ENCODE measurements at places on chromosomes 4 and X.

GRCh38 chr4:174340714-174341113 lies 57.0 kb downstream of the CEP44 start:
- no peak for DNase-seq

DNA sequence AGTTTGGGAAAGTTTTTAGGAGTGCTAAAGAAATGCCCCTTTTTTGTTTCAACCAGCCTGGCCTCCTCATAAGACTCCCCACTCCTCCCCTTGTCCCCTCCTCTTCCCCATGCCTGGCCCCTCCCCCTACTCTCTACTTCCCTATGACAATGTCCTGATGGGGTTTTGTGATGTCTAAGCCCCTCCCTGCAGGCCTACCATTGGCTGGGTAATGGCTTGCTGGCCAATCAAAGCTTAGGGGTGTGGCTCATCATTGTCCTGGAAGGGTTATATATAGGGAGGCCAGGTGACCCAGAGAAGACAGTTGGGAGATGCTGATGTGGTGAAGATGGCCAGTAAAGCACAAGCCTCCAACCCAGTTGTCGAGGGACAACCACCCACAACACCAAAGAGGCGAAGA lies 48.2 kb upstream of the PASD1 start:
- DNase-seq = no peak

DNA sequence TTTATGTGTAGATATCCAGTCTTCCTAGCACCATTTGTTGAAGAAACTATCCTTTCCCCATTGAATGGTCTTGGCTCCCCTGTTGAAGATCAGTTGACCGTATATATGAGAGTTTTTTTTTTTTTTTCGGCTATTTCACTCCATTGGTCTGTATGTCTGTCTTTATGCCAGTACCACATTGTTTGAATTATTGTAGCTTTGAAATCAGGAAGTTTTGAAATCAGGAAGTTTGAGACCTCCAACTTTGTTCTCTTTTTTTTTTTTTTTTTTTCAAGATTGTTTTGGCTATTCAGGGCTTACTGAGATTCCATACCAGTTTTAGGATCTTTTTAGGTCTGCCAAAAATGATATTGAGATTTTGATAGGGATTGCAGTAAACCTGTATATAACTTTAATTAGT lies 4.3 kb upstream of the SCD5 start:
- no peak for DNase-seq

GRCh38 chr4:155901013-155901412 lies 2.5 kb upstream of the TDO2 start:
- DNase-seq = no peak

- DNase-seq = no peak
Observed at GRCh38 chr4:23312686-23313085, 577.2 kb downstream of the PPARGC1A start.

- DNase-seq = no peak
Observed at GRCh38 chrX:97405031-97405660, 521.4 kb downstream of the RPA4 start.

DNA sequence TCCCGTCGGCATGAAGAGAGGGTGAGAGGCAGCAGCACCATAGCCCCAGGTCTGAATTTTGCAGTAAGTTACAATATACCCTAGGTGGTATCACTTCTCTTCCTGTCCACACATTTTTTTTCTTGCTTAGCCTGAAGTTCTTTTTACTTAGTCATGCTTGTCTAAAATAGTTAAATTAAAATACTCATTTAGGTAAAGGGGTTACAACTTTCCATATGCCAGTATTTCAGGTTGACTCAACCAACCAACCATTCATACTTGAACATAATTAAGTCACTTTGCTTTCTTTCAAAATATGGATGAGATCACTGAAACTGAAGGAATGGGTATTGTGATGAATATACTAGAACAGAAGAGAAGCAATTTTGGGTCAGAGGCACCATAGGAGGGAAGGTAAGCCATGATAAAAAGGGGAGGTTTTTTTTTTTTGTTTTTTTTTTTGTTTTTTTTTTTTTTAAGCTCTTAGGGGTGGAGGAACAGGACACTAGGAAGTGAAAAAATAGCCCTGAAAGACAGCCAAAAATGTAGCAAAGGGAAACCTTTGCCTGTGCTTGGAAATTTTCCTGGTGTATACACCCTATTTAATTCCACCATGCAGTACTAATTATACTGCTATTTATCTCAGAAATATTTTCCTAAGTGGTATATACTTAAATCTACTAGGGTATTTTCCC lies 41.8 kb downstream of the RPS6KA3 start:
- no peak for DNase-seq

- no peak for DNase-seq
Observed at GRCh38 chr4:38088321-38088720, 128.1 kb downstream of the PTTG2 start.

DNA sequence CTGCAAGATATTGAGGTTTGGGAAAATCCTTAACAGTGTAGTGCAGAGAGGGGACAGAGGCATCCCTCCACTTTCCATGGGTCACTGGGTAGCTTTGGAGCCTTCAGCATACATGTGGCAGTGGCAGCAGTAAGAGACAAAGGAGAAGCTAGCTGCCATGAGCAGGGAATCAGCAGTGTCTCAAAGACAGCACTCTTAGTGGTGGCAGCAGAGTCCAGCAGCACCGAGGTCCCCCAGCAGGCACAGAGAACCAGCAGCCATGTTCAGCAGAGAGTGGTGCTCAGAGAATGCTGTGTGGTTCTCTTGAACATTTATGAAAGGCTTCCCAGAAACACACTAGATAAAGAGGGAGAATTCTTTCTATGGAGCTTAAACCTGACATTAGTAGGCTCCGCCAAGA lies 308.5 kb downstream of the CENPC start:
- no peak for DNase-seq

DNA sequence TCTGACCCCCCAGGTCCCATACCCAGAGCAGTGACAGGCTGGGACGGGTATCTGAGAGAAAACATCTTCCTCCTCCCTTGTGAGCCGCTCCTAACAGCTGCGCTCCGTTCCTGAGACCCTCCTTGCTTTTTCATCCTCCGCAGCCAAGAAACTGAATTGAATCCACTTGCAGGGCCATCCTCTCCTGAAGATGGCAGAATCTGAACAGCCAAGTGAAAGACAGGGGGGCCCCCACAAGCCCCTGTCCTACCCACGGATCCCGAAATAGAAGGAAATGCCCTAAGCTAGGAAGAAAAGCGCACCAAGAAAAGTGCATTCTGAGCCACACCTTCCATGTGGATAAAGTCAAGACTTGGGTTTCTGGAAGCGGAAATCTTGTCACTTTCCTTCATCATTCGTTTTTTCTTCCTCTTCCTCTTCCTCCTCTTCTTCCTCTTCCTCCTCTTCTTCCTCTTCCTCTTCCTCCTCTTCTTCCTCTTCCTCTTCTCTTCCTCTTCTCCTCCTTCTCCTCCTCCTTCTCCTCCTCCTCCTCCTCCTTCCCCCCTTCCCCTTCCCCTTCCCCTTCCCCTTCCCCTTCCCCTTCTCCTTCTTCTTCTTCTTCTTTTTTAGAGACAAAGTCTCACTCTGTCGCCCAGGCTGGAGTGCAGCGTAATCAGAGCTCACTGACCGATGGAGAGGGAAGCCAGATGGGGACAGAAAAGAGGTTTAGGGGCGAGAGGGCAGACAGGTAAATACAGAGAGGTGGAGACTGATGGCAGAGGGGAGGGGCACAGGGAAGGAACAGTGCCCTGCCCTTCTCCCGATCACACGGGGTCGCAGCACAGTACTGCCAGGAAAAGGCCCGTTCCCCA lies 86.0 kb upstream of the WWC2 start:
- DNase-seq = no peak

DNA sequence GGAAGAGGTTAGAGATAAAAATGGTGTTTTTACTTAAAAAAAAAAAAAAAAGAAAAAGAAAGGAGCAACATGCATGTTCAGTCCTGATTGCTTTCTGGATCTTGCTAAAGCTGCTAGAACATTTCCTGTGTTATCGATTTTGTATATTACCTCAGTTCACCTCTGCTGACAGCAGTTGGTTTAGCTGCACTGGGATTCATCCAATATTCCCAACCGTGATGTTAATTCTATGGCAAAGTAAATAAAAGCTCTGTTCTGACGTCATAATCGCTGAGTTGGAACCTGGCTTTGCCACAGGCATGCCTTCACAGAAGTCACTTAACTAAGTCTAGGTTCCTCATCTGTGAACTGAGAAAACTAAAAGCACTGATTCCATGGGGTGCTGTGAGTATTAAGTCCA lies 90.7 kb upstream of the SORBS2 start:
- no peak for DNase-seq

- no peak for DNase-seq
Observed at GRCh38 chrX:7266288-7266687, 118.3 kb upstream of the PUDP start.

DNA sequence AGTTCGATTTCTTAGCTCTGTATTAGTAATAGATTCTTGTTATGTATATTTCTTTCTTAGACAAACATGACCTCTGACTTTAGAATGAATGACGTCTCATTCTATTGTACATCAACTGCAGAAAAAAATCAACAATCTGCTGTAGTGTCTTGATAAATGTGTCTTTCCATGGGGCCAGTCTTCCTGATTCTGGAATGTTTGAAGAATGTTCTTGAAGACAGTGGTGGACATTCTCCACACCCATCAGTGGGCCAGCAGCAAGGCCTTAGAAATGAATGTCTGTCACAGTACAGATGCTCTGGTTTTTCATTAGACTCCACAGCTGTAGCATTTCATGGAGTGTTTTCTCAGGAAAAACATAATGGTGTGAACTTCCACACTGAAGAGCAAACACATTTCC lies 63.2 kb upstream of the FAM47B start:
- DNase-seq = no peak

DNA sequence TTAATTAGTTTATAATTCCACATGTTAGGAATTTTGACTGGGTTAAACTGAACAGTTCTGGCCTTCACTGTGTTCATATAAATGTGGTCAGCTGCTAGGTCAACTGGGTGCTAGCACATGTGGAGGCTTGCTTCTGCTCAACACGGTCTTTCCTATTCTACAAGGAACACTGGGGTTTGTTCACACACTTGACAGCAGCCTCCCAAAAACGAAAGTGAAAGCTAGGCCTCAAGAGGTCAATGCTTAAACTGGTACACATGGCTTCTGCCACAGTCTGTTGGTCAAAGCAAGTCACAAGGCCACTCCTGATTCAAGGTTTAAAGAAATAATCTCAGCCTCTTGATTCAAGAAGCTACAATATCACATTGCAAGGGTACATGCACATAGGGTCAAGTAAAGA lies 126.5 kb downstream of the QDPR start:
- DNase-seq = no peak

- DNase-seq = no peak
Observed at GRCh38 chr4:95250544-95251137, 298.1 kb downstream of the UNC5C start.

DNA sequence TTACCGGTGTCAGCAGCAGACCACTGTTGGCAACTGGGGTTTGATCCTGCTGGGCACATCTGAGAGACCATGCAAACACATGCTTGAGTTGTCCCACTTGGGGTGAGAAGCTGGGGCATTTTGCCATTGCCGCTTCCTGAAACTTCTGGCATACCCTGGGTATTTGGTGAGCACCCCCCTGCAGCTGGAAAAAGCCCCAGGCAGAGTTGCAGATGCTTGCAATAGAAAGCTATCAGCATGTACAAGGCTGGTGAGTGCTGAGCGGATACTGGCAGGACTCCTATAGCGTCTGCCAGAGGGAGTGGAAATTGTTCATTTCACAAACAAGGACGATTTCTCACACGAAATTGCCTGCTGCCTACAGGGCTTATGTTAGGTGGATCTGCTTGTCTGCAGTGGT lies 32.3 kb downstream of the SUPT20HL1 start:
- no peak for DNase-seq

DNA sequence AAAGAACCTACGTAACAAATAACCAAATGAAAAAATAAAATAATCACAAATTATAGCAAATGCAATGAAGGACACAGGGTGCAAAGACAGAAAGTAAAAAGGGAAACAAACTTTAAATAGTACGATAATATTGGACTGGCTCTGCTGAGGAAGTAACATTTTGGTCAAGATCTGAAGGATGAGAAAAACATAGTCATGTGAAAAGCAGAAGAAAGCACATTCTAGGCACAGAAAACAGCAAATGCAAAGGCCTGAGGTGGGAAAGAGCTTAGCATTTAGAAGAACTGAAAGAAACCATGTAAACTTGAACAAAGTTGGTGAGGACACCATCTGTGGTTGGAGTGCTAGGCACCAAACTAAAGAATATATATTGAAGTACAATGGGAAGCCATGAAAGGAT lies 111.2 kb downstream of the PPP3CA start:
- no peak for DNase-seq

GRCh38 chr4:107970063-107970798 lies 19.5 kb upstream of the HADH start:
- DNase-seq = no peak

DNA sequence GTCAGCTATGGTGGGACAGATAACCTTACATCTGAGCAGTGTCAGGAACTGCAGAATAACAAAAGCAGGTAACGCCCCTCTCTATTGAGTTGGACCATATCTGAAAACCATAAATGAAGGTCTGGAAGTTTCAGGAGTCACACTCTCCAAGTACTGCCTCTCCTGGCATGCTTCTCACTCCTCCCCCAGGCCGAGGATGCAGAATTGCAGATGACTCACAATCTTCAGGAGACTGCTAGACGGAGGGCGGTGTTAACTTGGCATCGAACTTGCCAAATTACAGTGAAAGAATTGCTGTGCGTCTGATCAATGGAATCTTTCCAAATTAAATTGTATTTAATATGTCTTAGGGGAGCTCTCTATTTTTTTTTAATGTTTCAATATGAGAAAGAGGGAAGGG lies 67.1 kb upstream of the TRIM2 start:
- no peak for DNase-seq

DNA sequence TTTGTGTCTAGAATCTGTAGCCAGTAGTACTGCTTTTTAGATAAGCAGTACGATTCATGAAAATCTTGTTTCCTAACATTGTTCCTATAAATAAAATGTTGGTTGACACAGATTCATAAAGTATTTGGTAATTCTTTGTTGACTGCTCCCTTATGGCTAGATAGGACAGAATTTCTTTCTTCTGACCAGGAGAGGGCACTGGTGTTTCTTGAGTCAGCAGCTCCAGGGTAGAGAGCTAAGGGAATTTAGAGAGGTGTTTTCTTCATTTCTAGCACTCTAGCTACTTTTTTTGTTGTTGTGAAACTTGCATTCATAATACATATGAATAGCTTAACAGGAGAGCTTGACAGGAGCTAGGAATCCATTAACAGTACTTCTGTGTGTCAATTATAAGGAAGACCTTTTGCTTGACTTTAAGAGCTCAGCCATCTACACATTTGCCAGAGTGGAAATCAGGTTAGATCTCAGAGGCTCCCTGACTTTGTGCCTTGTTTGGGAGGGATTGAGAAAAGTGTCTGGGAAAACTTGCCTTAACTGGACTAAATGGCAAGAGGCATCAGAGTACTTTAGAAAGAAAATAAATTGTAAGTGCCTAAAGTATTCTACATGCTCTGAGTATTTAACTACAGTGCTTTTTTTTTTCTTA lies 756.1 kb downstream of the SH3BGRL start:
- no peak for DNase-seq

DNA sequence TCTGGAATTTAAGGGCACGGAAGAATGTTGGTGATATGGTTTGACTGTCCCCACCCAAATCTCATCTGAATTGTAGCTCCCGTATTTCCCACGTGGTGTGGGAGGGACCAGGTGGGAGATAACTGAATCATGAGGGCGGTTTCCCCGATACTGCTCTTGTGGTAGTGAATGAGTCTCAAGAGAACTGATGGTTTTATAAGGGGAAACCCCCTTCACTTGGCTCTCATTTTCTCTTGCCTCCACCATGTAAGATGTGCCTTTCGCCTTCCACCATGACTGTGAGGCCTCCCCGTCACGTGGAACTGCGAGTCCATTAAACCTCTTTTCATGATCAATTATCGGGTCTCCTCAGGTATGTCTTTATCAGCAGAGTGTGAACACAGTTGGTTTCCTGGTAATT lies 25.6 kb upstream of the DHRSX start:
- DNase-seq = no peak

- no peak for DNase-seq
Observed at GRCh38 chr4:133524369-133524768, 375.3 kb downstream of the PCDH10 start.

All from activated T-helper 1 cell treated with anti-CD3 and anti-CD28 coated beads, Interleukin-2, amount 50 U/mL, for 16 hours (primary cell).